ENCODE measurements at places on chromosomes 7 and 10. TPM values are rescaled to one million over a fixed set of nuclear protein-coding genes. Genes with fewer than 3 reads are reported as not detected.

DNA sequence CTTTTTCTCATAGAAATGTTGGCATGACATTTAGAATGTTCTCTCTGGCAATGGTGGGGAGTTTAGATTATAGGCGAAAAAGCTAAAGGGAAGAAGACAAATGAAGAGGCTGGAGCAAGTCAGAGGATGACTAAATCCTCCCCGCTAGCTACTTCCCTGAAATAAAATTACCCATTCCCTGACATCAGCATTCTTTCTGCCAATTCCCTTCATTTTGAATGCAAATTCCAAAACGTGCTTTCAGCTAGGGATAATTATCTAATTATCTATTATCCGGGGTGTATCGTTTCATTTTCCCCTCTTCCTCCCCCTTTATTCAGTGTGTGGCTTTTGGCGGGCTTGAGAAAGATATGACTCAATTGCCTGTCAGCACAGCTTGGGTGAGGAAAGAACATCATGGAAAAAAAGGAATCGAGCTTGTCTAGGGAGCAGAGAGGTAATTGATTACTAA, 672.3 kb downstream of the TNS3 start:
- DNase-seq, result no peak

DNA sequence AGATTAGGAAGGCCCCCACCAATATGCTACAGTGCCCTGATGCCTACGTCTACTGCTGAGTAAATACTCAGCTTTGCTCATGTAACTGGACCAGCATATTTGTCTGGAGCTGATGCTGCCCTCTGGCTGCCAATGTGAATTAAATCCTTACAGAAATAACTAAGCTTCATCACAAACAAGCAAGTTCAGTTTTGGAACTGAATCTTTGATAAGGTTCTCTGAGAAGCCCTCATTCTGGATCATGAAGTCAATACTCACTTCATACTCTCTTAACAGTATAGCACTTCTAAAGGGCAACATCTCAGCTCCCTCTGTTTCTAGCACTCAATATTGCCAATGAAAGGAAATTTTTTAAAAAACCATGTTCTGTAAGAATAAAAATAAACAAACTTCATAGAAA, 246.7 kb downstream of the ETV1 start:
- no peak for DNase-seq

DNA sequence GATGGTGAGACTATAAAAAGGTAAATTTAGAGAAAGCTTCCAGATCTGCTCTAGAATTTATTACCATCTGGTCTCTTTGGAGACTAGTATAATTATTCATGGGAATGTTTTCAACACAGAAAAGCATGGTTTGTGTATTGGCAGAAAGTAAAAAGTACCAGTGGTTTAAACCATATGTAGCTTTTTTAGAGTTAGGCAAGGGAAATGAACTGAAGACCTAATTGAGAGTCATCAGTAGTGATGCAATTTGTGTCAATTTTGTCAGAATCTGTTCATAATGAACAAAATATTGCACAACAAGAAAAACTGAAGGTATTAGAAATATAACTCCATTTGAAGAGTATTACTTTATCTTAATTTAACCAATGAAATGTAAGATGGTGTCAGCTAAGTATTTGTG, 181.4 kb downstream of the ADK start:
- no peak for DNase-seq

- no peak for DNase-seq
These were observed 21.9 kb upstream of the KCNK18 start for GRCh38 chr10:117175215-117175900.

DNA sequence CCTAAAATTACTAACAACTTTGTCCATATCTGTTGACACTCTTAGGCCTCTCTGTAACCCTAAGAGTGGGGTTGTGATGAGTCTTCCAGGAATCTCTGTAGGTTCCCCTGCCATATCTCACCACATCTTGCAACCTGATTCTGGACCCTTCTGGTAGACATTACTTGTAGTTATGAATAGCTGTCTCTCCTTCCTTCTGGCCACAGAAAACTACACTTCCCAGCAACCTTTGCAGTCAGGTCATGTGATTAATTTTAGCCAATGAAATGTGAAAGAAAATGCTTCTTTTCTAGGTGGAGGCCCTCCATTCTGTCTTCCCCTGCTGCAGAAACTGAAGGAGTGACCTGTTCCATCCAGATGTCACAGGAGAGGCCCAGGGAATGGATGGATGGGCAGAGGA, 147.6 kb upstream of the AOAH start:
- no peak for DNase-seq

DNA sequence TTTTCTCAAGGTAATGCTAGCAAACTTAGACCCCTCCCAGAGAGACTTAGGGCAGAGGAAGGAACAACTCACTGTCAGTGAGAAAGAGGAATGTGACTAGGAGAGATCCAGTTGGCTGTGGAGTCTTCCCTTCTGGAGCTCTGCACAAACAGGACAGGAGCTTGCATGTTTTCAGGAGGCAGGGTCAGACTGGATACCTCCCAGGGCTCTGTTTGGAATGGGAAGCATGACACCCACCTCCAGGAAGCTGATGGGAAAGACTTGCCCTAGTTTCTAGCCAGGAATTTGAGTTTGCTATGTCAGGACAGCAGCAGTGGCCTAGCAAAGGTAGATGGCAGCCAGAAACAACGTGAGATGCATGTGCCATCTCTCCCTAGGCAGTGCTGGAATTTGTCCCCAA, 40.6 kb downstream of the GHRHR start:
- no peak for DNase-seq

The PHKG1 gene
- total RNA-seq, result 0.10 TPM

The CYP51A1 gene
- 68.0 TPM for total RNA-seq

The TDRD1 gene
- total RNA-seq, result not detected

The MSS51 gene
- total RNA-seq, result 2.4 TPM

The SPDYE1 gene
- total RNA-seq, result not detected

The NFKB2 gene
- total RNA-seq, result 88.4 TPM

The TMEM213 gene
- not detected for total RNA-seq

The CALY gene
- not detected for total RNA-seq

All from glomerular endothelial cell (primary cell).